ENCODE measurements at places on chromosomes 2 and 18.

GRCh38 chr2:117957616-117958015 lies 56.3 kb downstream of the CCDC93 start:
- DNase-seq, result no peak

DNA sequence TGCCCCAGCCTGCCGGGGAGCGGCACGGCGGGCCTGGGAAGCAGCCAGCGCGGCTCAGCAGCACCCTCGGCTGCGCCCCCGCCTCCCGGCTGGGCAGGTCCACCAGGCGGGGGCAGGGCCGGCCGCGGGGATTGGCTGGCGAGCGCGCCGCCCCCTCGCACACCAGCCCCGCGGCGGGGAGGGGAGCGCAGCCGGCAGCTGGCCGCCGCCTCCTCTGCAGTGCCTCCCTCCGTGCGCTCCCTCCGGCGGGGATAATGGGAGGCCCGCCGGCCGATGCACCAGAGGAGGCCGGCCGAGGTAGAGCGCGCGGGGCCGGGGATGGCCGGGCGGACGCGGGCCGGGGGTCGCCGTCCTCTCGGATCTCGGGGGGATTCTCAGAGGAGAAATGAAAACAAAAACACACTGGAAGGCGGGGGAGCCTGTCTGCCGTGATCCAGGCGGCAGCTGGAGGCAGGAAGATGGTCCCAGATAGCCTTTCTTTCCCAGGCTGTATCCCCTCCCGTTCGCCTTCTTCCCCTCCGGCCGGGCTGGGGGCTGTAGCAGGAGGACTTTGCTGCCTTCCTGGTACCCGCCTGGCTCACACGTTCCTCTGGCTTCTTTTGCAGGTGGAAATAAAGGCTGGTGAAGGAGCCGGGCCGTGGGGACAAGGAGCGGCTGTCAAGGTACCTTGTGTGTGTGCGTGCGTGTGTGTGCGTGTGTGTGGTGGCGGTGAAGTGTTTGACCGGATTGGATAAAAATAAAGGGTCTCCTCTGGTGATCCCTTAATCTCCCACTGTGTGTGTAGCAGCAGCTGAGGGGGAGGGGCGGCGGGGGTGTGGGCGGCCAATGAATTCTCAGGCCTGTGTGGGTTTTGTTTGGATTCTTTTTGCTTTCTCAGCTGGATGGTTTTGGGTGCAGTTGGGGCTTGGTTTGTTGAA lies 18.1 kb downstream of the TET3 start:
- DNase-seq, result peak; percentile 73

DNA sequence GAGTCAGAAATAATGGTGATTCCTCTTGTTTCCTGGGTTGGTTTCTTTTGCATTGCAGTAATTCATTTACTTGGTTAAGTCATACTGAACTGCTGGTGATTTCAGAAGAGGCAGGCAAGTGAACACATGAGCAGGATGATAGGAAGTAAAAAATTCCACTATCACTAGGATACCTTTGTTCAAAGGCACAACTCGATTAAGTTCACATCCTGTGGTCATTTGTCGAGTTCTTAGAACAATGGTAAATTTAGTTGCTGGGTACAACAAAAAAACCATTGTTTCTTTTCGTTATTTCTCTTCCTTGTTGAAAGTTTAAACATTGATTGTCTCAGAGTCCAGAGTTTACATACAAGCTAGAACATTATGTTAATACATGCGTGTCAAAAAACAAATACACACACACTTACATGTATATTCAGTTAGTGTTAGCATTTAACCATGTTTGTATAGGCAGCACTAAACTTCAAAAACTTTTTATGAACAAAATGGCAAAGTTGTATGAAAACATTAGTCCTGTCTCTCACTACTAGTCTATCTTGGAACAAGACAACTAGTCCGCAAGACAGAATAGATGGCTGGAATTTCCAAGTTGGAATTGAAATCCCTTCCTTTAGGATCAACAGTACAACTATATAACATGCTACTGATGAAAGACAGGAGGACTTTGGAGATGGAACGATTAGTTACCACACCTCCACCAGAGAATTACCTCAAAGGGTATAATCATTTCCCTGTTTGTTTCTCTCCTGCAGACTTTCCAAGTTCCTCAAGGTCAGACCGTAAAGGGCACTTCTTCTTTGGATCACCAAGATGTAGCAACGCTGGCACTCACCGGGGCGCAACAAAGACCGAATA lies 26.2 kb downstream of the STK39 start:
- no peak for DNase-seq

DNA sequence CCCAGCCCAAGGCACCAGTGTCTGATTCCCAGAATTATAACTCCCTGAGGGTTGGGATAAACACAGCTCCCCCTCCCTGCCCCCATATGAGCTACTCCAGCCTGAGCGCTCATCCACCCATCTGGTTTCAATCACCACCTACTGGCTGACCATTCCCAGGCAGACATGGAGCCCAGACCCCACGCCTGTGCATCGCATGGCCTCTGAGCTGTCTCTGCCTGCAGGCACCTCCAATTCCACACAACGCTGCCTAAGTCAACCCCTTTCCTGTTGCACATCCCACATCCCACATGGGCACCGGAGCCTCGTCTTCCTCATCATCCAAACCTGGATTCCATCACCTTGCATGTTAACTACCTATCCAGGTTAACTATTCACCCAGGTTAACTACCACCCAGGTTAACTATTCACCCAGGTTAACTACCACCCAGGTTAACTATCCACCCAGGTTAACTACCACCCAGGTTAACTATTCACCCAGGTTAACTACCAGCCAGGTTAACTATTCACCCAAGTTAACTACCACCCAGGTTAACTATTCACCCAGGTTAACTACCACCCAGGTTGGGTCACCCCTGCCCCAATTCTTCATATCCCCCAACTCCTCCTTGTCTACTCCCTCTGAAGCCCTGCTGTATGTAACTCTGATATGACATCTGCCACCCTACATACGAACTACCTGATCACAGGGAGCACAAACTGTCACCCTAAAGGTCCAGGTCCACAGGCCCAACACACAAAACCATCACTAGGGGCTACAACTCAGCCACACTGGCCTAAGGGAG lies 47.8 kb downstream of the TEX51 start:
- DNase-seq, result no peak

GRCh38 chr18:59145055-59145454 lies 5.4 kb downstream of the SEC11C start:
- no peak for DNase-seq

DNA sequence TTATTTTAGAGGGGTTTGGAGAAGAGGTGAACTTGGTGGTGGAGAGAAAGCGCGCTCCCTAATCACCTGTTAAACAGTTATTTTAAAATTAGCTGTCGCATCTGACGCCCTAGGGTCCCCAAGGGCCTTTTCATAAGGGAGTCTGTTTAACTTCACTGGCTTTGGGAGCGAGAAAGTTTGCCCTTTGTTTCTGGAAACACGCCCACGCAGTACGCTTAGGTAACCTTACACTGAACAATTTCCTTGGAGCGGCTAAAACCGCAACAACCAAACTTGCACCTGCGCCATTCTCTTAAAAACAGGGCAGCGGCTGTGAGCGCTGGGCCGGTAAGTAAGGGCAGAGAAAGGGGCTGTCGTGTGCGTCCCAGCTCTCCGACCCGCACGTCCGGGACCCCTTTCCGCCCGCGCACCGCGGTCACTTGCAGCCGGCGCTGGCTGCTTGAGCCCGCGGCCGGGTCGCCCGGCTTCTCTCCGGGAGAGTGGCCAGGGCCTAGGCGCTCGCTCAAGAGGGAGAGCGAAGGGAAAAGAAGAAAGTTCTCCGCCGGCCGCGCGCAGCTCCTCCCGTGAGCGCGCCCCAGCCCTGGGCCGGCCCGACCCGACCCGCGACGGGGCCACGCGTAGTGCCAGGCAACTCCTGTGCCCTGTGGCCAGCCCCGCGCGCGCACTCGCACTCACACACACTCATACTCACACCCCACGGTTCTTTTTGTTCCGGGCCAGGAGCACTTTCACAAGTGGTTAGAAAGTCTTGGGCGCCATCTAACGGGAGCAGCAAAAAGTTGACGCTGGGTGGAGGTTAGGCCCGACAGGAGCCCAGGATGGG lies 19.2 kb downstream of the POU3F3 start:
- no peak for DNase-seq

- no peak for DNase-seq
Observed at GRCh38 chr18:2459886-2460285, 111.4 kb downstream of the METTL4 start.

DNA sequence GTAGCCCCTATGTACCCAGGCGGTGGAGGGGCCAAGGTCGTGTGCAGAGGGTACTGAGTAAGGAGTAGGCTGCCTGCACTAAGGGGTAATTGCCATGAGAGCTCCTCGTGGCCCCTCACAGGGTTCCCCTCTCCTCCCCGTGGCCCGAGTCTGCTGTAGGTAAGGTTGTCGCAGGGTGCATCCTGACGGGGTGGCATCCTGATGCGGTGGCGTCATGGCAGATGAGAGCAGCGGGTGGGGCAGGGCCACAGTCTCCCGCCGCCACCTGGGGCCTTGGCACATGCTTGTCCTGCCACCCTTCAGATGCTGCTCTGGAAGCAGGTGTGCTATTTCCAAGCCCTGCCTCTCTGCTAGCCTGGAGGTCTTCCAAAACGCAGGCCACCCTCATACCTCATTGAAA lies 89.7 kb downstream of the EIPR1 start:
- no peak for DNase-seq

DNA sequence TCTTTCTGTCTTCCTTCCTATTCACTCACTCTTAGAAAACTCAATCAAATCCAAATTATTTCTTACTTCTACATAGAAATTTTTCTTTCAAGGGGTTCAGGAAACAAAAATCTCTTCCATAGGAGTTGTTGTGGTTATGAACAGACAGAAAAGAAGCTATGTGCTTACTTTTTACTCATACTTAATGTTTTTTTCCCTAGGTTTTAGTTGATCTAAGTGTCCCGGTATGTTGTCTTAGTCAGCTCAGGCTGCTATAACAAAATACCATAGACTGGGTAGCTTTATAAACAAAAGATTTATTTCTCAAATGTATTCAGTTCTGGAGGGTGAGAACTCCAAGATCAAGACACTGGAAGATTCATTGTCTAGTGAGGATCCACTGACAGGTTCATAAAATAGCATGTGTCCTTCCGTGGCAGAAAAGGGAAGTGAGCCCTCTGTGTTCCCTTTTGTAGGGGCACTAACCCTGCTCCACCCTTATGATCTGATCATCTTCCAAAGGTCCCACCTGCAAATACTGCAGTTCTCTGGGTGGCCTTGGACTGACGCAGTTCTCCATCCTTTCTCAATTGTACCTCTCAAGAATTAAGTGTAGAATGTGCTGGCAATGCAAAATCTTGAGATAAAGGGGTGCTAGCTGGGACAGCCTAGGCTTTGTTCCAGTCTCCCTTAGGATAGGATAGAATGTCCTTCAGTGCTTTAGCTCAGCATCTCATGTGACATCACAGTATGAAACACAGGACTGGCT lies 14.4 kb upstream of the VRK2 start:
- DNase-seq, result no peak

GRCh38 chr2:883803-884748 lies 66.6 kb upstream of the SNTG2 start:
- DNase-seq, result no peak

- DNase-seq, result no peak
Observed at GRCh38 chr2:239767021-239767905, 257.9 kb downstream of the NDUFA10 start.

DNA sequence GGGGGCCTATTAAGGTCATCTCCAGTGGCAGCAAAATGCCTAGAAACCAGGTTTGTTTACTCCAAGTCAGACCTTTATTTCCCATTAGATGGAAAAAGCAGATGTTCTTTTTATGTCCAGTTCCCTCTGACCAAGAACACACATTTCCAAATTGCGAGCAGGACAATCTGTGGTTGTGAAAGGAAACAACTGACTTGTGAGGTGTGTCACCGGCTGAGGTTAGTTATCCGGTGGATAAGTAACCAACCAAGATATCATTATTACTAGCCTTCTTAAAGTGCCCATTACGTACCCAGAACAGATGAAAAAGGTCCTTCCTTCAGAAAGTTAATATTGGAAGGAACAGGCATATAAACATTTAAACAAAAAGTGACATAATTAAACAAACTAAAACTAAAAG lies 112.9 kb downstream of the THADA start:
- DNase-seq, result no peak

DNA sequence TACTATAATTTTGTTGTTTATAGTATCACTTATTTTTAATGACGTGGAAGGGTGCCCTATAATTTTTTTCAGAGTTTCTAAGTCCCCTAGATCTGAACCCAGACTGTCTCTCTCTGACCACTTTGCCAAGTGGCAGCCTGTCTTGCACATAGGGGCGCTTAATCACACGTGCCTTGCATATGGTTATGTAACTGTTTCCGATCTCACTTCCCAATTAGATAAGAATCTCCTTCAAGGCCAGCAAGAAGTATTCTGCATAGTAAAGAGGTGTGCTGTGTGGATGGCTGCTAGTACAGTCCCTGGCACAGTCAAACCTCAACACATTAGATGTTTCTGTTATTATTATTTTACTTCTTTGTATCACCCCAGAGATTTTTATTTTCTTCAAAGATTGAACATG lies 197.8 kb upstream of the SIX2 start:
- no peak for DNase-seq

DNA sequence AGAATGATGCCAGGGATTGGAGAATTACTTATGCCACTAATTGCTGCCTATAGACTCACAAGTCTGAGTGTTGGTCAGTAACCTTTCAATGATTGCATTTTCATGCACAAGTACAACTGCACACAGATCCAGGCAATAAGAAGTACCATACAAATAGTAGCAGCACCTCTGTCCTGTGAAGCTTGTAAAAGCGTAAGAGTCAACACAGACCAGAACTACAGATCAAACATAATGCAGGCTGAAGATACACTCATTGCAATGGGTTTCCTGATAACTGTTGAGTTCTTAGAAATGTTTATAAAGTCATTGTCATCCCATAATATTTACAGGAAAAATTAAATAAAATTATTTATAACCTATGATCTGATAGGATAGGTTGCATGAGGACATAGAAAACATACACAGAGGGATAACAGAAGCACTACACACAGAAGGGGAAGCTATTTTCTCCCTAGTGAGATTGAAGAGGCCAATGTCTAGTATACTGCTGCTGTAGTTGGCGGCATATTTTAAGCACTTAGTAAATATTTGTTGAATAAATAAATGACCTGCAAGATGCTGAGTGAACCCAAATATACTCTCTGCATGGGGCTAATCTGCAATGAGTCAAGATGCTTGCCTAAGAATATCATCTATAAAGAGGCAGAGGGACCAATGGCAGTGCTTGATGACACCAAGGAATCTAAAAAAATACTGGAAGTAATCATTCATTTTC lies 5.7 kb upstream of the PIK3C3 start:
- no peak for DNase-seq

DNA sequence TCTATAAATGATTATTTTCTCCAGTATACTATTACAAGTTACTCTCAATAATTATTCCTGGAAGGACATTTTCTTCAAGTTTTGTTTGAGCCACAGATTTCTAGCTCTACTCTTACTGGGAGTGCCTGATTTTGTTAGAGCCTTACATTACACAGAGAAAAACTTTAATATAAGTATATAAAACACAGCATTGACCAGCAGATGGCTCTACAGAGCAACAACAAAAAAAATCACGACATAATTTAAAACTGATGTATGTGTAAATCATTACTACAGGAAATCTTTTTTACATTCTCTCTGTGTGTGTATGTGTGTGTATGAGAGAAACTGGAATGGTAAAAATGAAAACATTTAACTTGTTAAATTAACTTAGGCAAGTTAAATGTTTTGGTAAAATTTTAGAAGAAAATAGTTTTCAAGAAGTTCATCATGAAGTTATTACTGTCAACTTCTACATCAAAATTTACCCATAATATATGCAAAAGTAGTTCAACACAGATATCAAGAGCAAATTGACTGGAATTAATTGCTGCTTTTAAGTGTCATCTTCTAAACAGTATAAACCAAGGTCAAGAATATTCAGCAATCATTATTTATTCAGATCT lies 103.3 kb downstream of the MDH1 start:
- DNase-seq, result no peak
